GM13976 (cell line): ENCODE measurements at places on chromosomes 11 and 22.

DNA sequence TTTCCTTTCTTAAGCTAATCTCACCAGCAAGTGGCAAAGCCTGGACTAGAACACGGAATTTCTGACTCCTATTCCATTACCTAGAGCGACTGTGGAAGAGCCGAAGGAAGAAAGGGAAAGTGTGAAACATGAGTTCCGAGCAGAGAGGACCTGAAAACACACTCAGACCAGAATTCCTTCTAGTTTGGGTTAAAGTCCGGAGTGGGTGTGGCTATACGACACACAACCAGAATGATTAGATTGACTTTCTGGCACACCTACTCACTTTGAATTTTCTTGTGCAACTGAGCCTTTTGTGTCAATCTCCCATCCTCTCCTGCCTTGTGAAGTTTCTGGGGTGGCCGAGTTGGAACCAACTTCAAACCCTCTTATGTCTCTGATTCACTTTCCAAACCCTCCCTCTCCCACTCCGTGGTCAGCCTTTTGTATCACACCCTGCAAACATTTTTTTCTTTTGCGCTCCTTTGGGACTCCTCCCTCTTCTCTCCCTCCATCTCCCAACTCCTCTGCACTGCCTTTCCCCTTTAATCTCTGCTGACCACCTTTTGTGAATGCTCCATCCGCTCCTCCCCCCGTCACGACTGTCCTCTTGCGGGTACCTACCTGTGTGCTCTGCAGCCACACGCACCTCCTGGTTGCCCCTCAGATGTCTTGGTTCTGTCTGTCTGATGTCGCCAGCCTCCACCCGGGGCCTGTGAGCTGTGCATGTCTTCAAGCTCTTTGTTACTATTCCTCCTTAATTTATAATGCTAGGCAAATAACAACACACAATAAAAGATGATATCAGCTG, 86.3 kb upstream of the BLID start:
- no peak for DNase-seq

DNA sequence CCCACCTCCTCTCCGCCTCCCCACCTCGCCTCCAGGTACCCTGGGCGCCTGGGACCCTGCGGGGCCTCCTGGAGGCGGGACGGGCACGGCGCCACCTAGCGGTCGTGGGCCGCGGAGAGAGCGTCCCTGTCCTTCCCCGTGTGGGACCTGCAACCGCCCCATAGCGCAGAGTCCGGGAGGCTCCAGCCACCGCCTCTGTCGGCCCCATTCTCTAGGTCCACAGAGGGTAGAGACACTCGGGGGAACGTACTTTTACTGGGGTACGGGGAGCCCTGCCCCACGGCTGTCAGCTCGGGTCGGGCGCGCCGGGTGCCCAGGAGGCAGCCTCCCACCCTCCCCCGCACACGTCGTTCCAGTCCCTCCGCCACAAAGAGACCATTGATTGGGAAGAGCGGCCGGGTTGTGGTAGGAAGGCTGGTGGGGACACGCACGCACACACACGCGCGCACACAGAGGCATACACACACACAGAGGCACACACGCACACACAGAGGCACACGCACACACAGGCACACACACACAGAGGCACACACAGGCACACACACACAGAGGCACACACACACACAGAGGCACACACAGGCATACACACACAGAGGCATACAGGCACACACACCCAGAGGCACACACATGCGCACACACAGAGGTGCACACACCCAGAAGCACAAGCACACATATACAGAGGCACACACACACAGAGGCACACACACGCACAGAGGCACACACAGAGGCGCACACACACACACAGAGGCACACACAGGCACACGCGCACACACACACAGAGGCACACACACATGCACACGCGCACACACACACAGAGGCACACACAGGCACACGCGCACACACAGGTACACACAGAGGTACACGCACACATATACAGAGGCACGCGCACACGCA, 12.6 kb upstream of the NECTIN1 start:
- DNase-seq, result peak; percentile 91

DNA sequence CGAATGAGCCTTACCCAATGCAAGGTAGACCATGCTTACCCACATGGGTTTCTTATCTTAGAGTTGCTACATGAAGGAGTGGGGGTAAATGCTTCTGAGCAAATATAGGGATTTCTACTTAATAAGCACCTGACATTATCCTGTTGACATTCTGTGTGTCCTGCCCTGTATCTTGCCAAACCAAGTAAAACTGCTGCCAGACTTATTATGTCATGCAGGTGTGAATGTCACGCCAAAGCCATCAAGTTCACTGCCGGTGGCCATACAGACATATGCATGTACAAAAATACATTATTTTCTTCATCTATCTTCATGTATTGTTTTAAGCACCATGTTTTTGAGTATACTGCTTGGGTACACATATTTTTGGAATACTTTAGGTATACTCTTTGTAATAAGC, 70.2 kb downstream of the NOX4 start:
- DNase-seq, result no peak

DNA sequence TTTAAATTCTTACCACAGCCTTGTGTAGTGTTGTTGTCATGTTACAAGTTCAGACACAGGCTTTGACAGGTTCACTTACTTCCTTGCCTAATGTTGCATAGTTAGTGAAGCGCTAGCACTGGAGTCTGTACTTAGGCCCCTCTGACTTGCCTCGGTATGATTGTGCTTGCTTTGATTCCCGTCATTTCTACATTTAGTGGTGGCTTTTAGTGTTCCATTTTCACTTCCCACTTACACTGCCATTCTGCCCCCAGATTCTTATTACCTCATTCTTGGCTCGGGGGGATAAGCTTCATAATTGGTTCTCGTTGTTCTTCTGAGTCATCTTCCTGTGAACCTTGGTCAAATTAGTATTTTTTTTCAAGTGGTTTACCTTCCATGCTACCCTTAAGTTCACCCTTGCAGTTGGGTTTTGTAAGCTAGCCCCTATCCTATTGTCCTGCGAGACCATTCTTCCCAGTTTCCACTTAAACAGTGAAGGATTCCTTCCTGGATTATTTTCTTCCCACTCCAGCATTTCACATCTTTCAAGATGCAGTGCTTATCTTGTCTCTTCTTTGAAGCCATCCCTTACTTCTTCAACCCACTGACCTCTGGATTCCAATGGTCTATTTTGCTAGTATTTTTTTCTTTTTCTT, 68.7 kb downstream of the DDX10 start:
- DNase-seq, result peak; percentile 38

GRCh38 chr22:40453671-40454070, 83.3 kb downstream of the SGSM3 start:
- no peak for DNase-seq

- no peak for DNase-seq
Observed at GRCh38 chr11:36493332-36493731, 16.7 kb downstream of the TRAF6 start.

- DNase-seq, result no peak
Observed at GRCh38 chr11:19352771-19353160, 112.0 kb upstream of the E2F8 start.

GRCh38 chr22:36010090-36010489, 18.5 kb downstream of the RBFOX2 start:
- no peak for DNase-seq

DNA sequence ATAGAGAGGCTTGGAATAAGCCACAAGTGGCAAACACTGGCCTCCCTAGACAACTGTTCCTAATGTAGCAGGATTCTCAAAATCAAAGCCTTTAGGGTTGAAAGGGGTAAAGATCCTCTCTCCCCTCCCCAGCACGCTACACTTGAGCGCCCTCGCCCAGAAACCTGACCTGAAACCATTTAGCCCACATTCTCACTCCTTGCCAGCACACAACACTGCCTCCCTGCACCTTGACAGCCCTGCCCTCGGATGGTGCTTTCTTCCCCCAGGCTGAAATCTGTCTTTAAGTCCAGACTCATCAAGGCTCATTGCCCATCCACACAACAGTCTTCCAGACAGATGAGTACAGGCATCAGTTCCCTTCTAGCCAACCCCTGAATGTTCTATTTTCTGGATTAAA, 26.5 kb downstream of the CWC15 start:
- no peak for DNase-seq

DNA sequence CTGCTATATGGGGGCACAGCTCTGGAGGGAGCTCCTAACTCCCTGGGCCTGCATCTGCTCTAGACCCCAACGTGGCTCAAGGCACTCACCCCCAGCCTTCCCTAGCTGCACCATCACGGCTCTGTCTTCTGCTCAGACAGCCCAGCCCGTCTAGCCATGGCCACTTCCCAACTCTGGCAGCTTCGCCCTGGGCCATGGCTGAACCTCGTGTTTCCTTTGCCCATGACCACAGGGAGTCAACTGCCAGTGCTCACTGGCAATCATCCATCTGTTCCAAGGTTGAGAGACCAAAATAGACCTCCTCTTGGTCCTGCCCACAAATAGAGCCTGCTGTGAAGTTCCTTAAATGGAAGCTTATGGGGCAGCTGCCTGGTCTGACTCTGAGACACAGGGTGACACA, 5.4 kb downstream of the LMO1 start:
- no peak for DNase-seq

DNA sequence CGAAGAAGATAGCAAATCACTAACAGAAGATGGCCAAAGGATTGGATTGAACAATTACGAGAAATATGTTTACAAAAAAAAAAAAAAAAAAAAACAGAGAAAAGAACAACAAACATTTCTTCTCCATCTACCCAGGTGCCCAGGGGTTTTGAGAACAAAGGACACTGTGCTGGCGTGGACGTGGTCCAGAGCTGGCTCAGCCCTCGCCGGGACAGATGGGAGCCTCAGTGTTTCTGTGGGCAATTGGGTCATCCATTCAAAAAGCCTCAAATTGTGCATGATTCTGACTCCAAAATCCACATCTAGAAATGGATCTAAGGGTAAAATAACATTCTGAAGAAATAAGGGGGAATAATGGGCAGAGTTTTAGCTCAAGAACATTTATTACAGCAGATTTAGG, 63.1 kb downstream of the DHCR7 start:
- no peak for DNase-seq

DNA sequence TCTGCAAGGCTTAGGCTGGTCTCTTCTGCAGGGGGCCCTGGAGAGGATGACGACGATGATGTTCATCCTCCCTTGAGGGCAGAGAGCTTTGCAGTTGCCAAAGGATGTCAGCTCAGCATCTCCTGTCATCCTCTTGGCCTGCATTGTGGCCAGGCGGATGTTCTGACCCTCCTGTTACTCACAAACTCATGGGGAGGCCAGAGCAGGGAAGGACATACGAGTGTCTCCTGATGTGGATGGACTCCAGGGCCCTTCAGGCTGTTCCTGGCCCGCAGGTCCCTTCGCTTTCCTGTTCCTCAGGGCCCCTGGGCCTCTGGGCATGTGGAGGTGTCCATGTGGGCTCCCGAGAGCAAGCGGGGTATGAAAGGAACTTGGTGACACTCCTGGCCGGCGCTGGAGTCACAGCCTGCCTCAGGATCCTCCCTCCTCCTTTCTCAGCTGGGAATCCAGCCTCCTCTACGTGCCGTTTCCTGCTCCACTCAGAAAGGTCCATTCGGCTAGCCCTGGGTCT, 8.5 kb downstream of the ADORA2A start:
- DNase-seq, result no peak

DNA sequence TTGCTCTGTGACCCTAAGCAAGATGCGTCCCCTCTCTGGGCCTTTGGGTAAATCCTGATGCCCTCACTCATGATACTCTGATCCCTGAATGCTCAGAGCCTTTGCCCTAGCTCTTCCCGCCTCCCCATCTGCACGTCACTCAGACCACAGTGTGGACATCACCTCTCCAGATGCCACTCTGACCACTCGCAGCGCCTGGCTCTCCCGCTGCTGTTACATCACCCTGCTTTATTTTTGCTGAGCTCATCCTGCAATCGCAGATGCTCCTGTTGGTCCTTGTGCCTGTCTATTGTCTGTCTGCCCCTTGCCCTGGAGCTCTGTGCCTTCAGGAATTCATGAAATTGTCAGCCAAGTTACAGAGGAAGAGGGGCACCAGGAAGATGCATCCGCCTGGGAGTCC, 5.5 kb downstream of the OSM start:
- DNase-seq, result no peak

GRCh38 chr22:39936523-39937145, 23.6 kb upstream of the TMA7B start:
- DNase-seq, result no peak

DNA sequence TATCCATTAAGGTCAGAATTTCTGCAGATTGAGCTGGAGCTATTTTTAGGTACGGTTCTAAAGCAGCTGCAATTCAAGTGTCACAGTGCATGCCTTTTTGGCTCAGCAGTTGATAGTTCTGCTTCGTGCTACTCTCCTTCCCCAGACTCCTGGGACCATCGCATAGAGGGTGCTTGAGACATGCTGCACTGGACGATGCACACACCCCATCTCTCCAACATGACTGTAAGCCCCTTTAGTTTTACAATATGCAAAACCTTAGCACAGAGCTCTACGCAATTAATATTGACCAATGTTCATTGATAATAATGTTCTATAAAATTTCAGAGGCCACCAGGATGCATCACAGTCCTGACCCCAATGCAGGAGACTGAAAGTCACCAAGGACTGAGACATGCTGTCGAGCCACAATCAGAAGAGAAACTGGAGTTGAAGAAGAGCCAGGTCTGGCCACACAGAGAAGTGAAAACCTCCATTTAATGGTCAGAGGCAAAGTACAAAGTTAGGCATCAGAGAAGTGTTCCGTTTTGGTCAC, 120.9 kb upstream of the ZC3H12C start:
- no peak for DNase-seq

- no peak for DNase-seq
Observed at GRCh38 chr11:28628412-28628811, 520.2 kb downstream of the METTL15 start.

GRCh38 chr11:6742260-6742659, 29.5 kb downstream of the OR2AG2 start:
- DNase-seq, result no peak

GRCh38 chr22:37300551-37301017, 18.3 kb downstream of the CYTH4 start:
- DNase-seq, result no peak
